ENCODE measurements at places on chromosomes 6 and 20. TPM values are rescaled to one million over a fixed set of nuclear protein-coding genes. Genes with fewer than 3 reads are reported as not detected.

Gene NCOA3
- total RNA-seq: 36.9 TPM

Gene IYD
- total RNA-seq: not detected

Gene SLC24A3
- total RNA-seq: 6.5 TPM

Gene METTL24
- not detected for total RNA-seq

Gene CRYBG1
- total RNA-seq: 3.6 TPM

Gene DYNLT2
- 0.83 TPM for total RNA-seq

Gene SUPT3H
- 16.6 TPM for total RNA-seq

Gene SPATA2
- total RNA-seq: 3.0 TPM

Gene DNMT3B
- 1.5 TPM for total RNA-seq

Gene CALHM4
- not detected for total RNA-seq

Gene SNX3
- 180 TPM for total RNA-seq

Data from smooth muscle cell of the umbilical artery (primary cell).